ENCODE measurements at places on chromosomes 6 and 20. TPM values are rescaled to one million over a fixed set of nuclear protein-coding genes. Genes with fewer than 3 reads are reported as not detected.

SRMS gene
- 0.16 TPM for polyA plus RNA-seq

TMC2 gene
- 0.45 TPM for polyA plus RNA-seq

TMEM200A gene
- 49.8 TPM for polyA plus RNA-seq

SOX4 gene
- 32.0 TPM for polyA plus RNA-seq

GUCA1A gene
- polyA plus RNA-seq = 0.49 TPM

RGS17 gene
- 2.4 TPM for polyA plus RNA-seq

TBP gene
- polyA plus RNA-seq = 20.2 TPM

CYP24A1 gene
- polyA plus RNA-seq = not detected
